H9 (cell line): ENCODE measurements at places on chromosomes 4 and X.

GRCh38 chr4:156966836-156967235 is 4.8 kb downstream of the PDGFC start:
- no peaks in the 10 kb centered on the region for H3K36me3 ChIP-seq
- H3K4me1 ChIP-seq = 0 out of 2 replicates have a peak, but pooled peaks cover 4% of the 10 kb centered on the region
- H3K27me3 ChIP-seq = peaks cover 2% of the 10 kb centered on the region; the same call in 1 of the 2 replicates
- no peak for DNase-seq

DNA sequence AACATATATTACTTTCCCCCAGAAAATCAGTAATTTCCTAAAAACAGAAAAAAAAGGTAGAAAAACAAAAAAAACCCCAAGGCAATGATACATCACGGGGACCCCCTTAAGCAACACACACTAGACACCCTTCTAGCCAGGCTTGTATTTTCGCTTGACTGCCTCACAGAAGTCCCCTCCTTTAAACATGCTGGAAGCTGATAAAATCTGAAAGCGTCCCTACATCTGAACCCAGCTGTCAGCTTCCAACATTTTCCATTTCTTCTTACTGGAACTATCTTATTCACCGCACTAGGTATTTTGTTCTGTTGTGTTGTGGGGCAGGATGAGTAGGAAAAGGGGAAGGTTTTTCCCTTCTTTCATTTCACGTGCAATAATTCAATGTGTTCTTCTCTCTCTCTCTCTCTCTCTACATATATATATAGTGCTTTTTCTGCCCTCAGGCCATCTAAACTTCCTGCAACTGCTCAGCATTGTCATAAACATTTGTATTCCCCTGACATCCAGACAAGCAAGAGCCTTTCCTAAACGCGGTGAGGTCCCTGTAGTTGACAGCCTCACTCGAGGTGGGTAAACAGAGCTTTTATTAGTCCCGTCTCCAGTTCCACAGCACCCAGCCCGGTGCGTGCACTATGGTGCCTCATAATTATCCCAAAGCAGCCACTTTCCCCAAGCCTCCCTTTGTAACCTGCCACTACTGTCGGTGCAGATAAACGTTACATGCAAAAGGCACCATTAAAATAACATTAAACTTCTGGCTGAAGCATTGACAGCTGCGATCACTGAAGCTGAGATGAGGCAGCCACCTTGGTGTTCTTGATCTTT is 82.5 kb downstream of the GATB start:
- H3K27ac ChIP-seq = no peak overlapping the region
- no peaks in the 10 kb centered on the region; the same call in 1 of the 2 replicates for H3K36me3 ChIP-seq
- no peak overlapping the region for H3K4me3 ChIP-seq
- H3K4me1 ChIP-seq = no peaks in the 10 kb centered on the region
- H3K27me3 ChIP-seq = no peaks in the 10 kb centered on the region

GRCh38 chrX:30627818-30628652 is 25.2 kb upstream of the GK start:
- no peak overlapping the region for H3K4me3 ChIP-seq
- H3K27ac ChIP-seq = no peak overlapping the region
- H3K4me1 ChIP-seq = no peaks in the 10 kb centered on the region
- DNase-seq = no peak
- H3K36me3 ChIP-seq = peaks cover 1% of the 10 kb centered on the region; the same call in 1 of the 3 replicates
- no peaks in the 10 kb centered on the region for H3K27me3 ChIP-seq

DNA sequence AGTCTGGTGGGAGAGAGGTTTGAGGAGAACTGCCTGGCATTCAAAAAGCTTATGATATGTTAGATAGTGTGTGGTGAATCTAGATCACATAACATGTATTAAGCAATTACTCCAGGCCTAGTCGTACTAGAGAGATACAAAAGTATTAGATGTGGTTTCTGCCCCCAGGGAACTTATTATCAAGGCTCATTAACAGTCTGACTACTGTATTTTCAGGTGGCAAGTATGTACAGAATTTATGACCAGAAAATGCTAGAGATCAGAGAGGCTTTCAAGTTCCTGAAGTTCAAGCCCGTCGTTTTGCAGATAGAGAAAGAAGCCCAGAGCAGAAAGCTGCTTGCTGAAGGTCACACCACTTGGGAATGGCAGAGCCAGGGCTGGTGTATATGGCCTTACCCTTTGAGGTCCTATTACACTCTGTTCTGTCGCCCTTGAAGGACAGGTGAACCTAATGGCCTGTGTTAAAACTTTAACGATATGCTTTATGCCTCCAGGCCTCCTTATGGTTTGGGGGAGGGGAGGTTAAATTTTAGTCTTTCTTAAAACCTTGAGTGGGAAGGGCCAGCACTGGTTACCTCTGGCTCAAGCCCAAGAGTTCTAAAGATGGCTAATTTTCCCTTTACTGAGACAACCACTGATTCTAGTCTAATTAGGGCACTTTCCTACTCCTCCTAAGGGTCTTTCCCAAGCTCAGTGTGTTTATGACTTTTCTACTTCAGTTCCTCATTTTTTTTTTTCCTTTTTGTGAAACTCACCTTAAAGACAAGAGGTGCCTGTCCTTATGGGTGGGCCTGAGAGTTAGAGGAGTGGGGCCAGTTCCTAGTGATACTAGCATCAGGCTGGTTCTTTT is 19.9 kb downstream of the TMEM164 start:
- peaks cover 7% of the 10 kb centered on the region; the same call in 1 of the 2 replicates for H3K36me3 ChIP-seq
- no peak for DNase-seq
- H3K27ac ChIP-seq = no peak overlapping the region
- no peaks in the 10 kb centered on the region; the same call in 1 of the 2 replicates for H3K4me1 ChIP-seq

DNA sequence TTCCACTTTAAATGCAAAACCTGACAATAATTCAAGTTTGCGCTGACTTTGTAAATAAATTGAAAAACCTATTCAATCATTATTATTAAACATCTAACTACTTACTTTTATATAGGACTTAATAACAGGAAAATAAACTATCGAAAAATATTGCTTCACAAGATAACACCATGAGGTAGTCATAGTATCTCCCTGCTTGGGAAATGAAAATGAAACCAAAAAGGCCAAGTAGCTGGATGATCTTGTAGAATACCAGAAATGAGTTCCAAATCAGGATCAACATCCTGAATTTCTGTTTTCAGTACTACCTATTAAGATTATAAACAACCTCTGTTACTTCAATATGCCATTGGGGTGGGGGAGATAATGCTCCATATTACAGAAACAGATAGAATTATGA is 58.9 kb downstream of the CHIC2 start:
- no peak overlapping the region for H3K27ac ChIP-seq
- no peaks in the 10 kb centered on the region for H3K36me3 ChIP-seq
- peaks cover 5% of the 10 kb centered on the region; the same call in 1 of the 2 replicates for H3K4me1 ChIP-seq
- no peak for DNase-seq
- no peaks in the 10 kb centered on the region for H3K27me3 ChIP-seq
